Progenitor cell of endocrine pancreas (in vitro differentiated cells): ENCODE measurements at places on chromosomes 11 and 22. TPM values are rescaled to one million over a fixed set of nuclear protein-coding genes. Genes with fewer than 3 reads are reported as not detected.

GRCh38 chr11:32265911-32266310 lies 169.4 kb downstream of the WT1 start:
- no peak for DNase-seq

DNA sequence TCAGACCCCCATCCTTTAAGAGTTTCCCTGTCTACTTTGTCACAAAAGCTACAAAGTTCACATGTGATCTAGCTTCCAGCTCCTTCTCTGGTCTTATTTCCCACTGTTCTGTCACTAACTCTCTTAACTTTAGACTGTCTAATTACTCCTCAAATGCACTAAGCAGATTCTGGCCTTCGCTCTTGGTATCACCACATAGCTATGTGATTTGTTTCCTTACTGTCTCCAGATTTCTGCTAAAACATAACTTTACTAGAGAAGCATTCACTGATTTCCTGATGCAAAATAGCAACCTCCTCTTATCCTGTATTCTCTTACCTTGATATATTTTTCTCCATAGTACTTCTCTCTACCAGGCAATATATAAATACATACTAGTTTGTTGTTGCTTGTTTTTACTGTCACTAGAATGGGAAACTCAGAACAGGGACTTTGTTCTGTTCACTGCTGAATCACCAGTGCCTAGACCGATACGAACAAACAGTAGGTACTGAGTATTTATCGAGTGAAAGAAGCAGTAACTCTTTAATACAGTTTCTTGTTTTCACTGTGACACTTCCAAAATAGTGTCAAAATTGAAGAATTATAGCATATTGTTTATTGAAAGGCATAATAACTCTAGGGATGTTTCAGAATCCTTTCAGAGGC lies 205.6 kb downstream of the DDX10 start:
- no peak for DNase-seq

DNA sequence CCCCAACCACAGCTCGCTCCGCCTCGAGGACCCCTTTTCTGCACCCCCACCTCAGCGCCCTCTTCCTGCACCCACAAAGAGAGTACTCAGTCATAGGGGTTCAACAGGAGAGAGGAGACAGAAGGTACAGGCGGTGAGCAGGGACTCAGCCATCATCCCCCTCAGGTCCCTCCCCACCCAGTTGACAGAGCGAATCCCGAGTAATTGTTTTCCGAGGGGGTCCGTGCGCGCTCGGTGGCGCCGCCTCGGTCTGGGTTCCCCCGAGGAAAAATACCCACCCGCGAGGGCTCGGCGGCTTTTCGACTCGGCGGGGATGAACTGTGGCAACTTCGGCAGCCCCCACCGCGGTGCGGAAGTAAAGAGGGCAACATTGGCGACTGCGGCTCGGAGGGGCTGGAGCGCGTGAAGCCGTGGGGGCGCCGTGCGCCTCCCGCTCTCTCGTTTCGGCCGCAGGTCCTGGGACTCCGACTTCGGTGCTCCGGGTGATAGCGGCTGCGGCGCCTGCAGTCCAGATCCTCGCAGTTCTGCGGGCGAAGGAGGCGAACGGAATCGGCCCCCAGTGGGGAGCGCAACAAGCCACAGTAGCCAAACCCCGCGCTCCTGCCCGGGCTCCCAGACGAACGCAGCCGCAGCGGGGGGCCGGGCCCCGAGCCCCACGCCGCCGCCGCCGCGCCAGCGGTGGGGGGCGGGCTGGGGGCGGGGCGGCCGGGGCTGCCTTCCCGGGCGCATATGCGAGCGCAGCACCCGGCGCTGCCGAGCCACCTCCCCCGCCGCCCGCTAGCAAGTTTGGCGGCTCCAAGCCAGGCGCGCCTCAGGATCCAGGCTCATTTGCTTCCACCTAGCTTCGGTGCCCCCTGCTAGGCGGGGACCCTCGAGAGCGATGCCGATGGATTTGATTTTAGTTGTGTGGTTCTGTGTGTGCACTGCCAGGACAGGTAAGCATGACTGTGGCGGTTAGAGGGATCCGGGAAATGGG lies at the start of gene NELL1:
TSS of gene NELL1 (plus strand) at position 743 of the 976 bp plus-strand sequence.
- DNase-seq = no peak

DNA sequence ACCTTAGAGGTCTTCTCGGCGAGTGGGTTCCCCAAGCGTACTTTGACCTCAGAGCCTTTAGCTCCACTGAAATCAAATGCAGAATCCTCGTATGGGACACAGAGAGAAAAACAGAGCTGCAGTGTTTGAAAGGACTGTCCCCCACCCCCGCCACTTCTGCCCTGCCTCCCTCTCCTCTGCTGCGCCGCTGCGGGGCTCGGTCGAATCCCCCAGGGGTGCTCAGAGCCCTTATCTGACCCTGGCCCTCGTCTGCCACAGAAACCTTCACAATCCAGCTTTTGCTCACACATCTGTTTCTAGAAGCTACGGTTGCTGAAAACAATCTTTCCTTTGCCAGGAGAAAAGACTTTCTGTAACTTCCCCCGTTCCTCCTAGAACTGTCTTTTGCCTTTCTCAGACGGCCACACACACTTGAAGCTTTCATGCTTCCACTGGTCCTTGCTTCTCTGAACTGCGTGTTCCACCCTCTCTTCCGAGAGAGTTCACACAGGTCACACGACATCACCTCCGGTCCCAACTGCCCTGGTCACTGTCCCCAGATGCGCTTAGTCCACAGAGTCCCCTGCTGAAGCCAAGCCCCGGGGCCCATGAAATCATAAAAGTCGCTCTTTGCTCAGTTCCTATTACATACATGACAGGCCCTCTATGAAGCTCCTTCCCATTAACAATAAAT lies 3.7 kb downstream of the SMIM35 start:
- no peak for DNase-seq

DNA sequence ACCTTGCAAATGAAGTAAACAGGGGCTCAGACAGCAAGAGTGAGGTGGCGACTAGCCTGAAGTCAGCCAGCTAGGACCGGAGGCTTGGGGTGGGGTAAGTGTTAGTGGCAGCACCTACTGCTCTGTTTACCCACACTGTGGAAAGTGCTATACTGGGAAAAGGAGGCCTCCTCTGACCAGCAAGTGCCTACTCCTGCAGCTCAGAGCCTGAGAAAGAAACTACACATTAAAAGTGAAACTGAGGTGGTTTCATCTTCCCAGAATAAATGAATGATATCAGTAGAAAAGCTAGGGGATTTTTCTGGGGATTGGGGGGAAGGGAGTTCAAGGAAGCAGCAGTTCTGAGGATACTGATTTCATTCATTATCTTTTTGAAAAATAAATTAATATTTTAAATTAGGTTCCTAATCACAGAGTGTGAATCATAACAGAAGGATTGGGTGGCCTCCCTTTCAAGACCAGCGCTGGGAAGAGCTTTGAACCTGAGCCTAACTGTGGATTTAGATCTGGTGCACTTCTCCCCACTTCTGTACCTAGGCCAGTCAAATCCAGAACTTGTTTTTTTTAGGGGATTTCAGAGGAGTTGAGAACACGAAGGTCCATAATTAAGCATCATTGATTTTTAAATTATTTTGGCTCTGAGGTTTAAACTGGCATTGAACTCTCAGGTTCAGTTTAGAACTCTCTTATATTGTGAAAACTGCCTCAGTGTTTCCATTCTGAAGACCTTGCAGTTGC lies 48.1 kb upstream of the GRAMD1B start:
- no peak for DNase-seq

DNA sequence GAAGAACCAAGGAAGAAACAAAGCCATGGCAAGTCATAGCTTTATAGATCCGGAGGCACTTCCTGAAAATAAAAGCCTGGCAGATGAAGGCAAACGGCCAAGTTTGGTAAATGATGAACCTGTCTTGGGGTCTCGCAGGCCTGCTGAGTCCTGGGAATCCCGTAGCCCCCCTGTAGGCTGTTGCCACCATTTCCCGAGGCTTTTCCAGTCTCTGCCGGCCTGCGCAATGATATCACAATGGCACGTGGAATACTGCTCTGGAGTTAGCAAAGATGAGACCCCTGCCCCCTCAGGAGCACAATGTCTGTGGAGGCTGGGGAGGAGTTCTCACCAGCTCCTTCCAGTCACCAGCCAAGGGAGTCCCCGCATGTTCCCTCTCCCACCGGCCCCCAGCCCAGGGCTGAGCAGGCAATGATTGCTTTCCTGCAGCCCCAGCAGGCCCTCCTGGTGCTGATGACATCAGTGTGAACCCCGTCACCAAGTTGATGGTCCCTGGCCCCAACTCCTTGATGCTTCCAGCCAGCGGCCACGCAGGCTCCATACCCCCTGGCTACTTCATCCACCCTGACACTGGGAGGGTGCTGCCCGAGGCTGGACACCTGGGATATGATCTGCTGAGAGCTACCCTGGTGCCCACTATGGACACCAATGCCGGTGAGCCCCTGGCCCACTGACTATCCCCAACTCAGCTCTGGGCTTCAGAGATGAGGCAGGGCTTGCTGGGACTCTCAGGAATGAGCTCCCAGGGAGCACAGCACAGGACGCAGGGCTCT lies 55.9 kb downstream of the BTG4 start:
- no peak for DNase-seq

DNA sequence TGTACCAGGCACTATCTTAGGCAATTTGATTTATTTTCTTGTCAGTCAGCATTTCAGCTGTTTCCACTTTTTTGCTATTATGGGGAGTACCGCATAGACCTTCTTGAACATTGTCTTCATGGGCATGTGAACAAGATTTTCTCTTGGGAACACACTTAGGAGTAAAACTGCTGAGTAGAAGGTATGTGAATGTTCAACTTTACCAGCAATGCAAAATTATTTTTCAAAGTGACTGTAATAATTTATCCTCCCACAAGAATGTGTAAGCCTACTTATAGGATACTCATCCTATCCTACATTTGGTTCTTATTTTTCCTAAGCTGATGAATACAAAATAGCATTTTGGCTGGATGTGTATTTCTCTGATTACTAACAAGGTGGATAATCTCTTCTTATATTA lies 132.0 kb upstream of the NAV2 start:
- DNase-seq = no peak

The NLRP14 gene
- 0.26 and 0.29 TPM in 2 replicates for total RNA-seq

The TENM4 gene
- 105 and 117 TPM in 2 replicates for total RNA-seq

The SYT8 gene
- 0.69 and 1.5 TPM in 2 replicates for total RNA-seq

The TEX12 gene
- total RNA-seq = not detected in 2 replicates
